ENCODE measurements at places on chromosomes 6 and 20. TPM values are rescaled to one million over a fixed set of nuclear protein-coding genes. Genes with fewer than 3 reads are reported as not detected.

GRCh38 chr6:95519228-95520037, 57.9 kb upstream of the MANEA start:
- no peak for ATAC-seq

DNA sequence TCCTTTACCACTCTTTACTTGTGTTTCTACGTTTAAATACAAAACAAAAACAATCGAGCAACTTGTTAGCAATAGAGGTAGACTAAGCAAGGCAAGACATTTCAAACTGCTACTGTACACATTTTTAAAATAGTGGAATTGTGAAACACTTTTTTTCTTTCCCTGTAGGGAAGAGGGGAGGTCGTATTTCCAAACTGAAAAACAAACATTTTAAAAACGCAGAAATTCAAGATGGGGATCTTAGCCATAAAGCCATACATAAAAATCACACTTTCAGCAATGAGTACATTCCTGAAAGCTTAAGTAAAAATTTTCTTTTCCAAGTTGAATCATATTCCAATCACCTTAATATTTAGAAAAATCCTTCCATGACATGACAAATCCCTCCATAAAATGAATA, 267.6 kb downstream of the LAMA2 start:
- no peak for ATAC-seq

GRCh38 chr6:106540907-106541306, 88.4 kb downstream of the RTN4IP1 start:
- no peak for ATAC-seq

- no peak for ATAC-seq
Observed at GRCh38 chr6:128494440-128494839, 26.0 kb downstream of the PTPRK start.

- peak; percentile 78 for ATAC-seq
Observed at GRCh38 chr6:111663692-111664564, 58.2 kb upstream of the TRAF3IP2 start.

DNA sequence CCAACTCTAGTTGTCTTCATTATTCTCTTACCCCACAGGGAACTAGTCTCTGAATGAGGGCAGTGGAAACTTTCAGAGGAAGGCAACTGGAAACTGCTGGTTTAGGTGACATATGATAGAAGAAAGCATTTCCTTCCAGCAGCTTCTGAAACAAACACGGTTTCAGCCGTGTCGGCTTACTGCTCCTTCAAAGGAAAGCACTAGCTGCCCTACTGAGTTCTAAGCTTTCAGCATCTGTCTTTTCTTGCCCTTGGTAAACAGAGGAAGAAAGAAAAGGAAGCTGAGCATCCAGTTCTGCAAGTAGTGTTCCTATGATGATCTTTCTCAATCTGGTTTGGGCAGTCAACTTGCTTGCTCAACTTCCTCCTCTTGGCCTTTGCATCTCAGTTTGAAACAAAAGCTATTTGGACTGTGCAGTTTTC, 117.5 kb upstream of the CEP85L start:
- ATAC-seq: no peak

Gene OR12D1
- total RNA-seq: not detected

Gene OR12D3
- total RNA-seq: not detected

Gene SLC35B3
- 17.6 TPM for total RNA-seq

Gene HSPA1L
- total RNA-seq: 3.0 TPM

All from gastroesophageal sphincter (tissue), 4 donors.